ENCODE measurements at places on chromosomes 12 and 14.
A peak's percentile ranks its signal among the peaks of the same experiment; 100 is the strongest.

DNA sequence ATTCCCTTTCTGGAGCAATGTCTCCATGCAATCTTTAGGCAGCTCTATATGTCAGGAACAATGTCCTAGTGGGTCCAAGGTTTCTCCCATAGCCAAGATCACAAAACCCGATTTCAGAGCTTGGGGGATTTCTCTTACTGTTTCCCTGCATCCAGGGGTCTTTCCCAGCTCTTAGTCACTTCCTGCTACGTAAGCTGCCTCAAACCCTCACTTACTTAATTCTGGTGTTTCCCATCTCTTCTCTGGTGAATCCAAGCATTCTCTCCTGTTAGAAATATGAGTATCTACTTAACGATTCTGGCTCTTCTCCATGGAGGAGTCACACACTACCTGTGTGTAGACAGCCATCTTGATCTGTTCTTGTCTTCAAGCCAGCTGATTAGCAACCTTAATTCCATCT is 80.0 kb downstream of the IFNG-AS1 start:
- DNase-seq, result no peak

DNA sequence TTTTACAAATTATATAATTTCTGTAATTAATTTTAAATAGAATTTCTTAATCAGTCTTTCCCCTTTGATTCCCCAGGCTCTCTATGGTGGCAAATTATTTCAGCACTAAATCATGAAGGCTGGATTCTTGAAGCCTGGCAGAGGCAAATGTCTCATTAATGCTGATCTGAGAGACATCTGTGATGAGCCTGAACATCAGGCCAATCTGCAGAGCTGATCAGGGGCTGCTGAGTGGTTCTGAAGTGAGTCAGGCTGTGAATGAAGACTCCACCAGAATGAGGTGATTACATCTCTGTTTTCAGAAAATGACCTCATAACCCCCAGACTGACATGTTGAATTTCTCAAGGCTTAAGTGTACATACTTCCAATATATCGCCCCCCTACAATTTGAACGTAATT is 124.2 kb upstream of the MIS18BP1 start:
- DNase-seq, result no peak

DNA sequence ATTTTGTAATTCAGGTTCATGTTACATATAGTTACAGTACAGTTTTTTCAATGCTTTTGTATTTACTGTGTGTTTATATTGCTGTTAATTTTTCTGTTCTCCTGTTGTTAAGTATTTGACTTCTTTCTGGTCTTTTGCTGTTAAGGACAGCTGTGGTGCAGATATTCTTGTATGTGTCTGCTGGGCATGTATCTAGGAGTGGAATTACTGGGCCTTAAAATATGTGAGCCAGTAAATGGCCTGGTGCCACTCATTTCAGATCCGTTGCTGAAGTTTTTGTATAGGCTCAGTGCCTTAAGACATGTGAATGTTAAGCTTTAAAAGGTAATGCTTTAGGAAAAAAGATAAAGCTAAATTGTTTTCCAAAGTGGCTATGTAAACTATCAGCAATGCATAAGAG is 87.3 kb downstream of the TTLL5 start:
- no peak for DNase-seq

- DNase-seq, result peak; percentile 40
These were observed 281.6 kb upstream of the NPAS3 start for GRCh38 chr14:32657081-32657480.

- DNase-seq, result no peak
These were observed 76.1 kb downstream of the STON2 start for GRCh38 chr14:81324011-81324410.

- no peak for DNase-seq
These were observed 51.0 kb downstream of the NFKBIA start for GRCh38 chr14:35353409-35354172.

DNA sequence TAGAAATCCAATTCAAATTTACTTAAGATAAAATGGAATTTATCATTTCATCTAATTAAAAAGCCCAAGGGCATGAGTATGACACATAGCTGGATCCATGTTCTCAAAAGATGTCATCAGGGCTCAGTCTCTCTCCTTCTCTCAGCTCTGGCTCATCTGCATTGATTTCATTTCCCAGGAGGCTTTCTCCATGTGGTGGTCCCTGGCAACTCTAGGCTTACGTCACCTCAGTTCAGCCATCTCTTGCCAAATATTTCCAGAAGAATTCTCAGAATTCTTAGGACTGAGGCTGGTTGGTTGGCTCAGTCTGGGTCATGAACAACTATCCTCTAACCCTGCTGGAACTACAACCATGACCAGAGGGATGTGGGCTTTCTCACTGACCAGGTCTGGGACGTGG is 65.3 kb downstream of the FOS start:
- peak; percentile 7 for DNase-seq

- DNase-seq, result no peak
These were observed 102.4 kb upstream of the TMEM132C start for GRCh38 chr12:128164533-128164932.

DNA sequence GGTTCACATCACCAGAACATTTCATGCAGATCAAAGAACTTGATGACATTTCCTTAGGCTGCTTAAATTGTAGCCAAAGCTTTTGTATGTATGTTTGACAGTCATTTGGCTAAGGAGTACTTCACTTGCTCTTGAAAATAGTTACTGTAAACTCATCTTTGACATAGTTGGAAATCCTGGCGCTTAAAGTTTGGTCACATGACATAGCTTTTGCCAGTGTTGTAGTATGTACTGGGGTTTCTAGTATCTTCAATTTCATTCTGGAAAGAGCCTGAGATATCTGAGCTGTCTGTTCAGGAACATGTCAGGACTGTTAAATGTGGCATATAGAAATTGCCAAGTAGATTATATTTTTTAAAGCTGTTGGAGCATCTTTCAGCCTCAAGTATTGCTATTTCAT is 55.7 kb downstream of the WDR20 start:
- DNase-seq, result no peak

GRCh38 chr12:4421590-4422031 is 24.0 kb downstream of the FGF6 start:
- DNase-seq, result peak; percentile 28

DNA sequence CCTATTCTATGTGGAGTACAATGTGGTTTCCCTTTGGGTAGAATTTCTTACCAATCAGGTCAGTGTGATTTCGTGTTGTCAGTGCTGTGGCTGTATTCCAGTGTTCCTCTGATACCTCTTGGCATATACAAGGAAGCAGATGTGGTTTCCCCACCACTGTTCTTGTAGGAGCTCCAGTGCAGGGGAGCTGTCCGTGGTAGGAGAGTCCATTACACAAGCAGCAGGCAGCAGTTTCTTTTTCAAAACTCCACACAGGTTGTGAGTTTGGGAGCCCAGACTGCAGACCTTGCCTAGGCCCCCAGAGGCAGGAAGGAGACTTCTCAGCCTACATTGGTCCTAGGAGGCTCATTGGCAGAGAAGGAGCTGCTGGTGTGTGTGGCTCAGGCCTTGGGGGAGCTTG is 452.8 kb downstream of the AACS start:
- no peak for DNase-seq

DNA sequence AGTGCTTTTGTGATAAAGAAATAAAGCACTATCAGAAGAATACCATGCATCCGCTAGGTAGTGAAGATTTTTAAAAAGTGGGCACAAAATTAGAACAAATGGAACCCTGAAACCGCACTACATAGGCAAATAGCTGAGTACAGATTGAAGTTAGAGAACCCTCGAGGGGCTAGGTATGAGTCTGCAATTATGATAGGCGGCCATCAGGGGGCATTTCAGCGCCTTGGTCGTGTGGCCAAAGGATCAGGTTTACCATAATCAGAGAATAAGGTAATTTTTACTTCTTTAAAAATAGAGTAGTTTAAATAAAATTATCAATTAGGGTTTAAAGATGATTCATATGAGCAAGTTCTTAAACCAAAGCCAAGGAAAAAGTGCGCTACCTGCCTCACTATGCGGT is 129.8 kb downstream of the TMX1 start:
- no peak for DNase-seq

DNA sequence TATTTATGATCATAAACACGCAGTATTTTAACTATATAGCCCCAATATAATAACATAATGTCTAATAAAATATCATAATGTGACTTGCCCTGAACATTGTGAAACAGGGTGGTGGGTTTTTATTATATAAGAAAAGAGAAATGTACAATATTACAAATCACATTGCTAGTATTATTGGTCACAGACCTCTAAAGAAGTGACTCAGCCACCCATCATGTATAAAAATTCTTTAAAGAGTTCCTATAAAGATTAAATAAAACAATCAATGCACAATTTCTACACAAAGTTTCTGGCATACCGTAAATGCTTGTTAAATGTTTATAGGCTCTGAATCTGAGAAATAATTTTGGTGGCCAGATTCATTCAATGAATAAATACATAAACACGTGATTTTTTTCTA is 28.9 kb downstream of the ABCC9 start:
- DNase-seq, result no peak

- peak; percentile 86 for DNase-seq
These were observed at the start of gene C12orf43 for GRCh38 chr12:121015825-121016766. TSS of gene C12orf43 (minus strand) at chr12:121016487. CDS start at chr12:121016474, 13 bp downstream.

GRCh38 chr14:101992708-101993107 is 28.3 kb downstream of the DYNC1H1 start:
- DNase-seq, result no peak

DNA sequence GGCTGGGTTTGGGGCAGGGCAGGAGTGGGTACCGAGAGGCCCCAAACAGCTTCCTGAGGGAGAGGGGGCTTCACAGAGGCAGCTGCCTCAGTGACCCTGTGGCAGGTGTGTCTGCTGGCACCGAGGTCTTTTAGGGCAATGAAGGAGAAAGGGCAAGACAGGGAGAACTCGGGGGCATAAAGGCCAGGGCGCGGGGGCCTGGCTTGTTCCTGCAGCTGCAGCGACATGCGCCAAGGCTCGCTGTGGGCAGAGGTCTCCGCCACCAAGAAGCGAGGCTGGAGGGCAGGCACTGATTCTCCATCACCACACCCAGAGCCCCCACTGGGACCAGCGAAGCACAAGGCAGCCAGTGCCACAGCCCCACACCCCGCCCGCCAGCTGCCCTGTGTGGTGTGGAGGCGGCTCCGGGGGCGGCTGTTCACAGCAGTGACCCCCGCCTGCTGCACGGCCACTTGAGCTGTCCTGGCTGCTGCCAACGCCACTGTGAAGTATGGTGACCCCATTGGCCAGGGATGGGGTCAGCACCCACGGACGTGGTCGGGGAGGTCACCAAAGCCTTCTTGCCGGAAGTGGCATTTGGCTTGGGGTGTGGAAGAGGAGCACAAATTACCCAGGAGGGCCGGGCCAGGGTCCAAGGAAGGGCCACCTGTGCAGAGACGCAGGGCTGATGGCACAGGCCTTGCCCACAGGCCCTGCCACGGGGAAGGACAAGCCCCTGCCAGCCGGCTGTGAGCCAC is 16.4 kb downstream of the BAG5 start:
- no peak for DNase-seq

GRCh38 chr12:121657305-121658008 is 12.0 kb downstream of the MORN3 start:
- DNase-seq, result no peak

GRCh38 chr12:98373025-98373554 is 142.3 kb upstream of the TMPO start:
- DNase-seq, result peak; percentile 52

DNA sequence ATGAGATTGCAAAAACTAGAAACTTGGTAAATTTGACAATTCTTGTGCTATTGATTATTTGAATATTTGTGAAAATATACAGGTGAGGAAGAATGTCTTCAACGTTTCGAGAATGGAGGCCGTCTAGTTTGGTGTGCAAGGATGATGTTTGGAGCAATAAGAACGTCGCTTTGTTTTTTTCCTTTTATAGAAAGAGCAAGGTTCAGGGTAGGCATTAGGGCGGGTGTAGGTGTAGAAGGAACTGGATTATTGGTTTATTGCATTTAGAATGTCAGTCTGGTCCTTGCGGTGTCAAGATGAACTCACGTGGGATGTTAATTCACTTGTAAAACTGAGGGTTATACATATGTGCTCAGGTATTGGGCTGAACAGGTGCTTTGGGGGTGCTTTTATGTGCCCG is 1.1 kb downstream of the RPS26 start:
- DNase-seq, result no peak

- DNase-seq, result no peak
These were observed 190.2 kb upstream of the LMO3 start for GRCh38 chr12:16796168-16796567.

DNA sequence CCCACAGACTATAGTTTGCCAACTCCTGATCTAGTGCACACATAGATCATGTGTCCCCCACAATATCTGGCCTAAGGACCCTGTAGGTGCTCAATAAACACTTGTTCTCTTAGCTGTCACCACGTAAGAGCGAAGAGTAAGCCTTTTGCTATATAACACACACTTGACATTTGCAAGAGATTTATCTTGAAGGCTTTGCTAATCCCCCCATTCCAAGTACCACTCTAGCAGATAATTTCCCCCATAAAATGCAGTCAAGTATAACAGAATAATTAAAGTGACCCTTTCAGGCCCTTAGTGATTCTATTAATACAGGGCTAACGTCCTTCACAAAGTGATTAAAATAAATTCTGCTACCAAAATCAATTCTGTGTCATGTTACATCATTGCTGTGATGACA is 87.5 kb downstream of the PLXNC1 start:
- no peak for DNase-seq

- no peak for DNase-seq
These were observed 173.9 kb downstream of the TTC7B start for GRCh38 chr14:90642244-90642717.

- peak; percentile 68 for DNase-seq
These were observed 34.7 kb downstream of the GPR19 start for GRCh38 chr12:12661086-12661856.

DNA sequence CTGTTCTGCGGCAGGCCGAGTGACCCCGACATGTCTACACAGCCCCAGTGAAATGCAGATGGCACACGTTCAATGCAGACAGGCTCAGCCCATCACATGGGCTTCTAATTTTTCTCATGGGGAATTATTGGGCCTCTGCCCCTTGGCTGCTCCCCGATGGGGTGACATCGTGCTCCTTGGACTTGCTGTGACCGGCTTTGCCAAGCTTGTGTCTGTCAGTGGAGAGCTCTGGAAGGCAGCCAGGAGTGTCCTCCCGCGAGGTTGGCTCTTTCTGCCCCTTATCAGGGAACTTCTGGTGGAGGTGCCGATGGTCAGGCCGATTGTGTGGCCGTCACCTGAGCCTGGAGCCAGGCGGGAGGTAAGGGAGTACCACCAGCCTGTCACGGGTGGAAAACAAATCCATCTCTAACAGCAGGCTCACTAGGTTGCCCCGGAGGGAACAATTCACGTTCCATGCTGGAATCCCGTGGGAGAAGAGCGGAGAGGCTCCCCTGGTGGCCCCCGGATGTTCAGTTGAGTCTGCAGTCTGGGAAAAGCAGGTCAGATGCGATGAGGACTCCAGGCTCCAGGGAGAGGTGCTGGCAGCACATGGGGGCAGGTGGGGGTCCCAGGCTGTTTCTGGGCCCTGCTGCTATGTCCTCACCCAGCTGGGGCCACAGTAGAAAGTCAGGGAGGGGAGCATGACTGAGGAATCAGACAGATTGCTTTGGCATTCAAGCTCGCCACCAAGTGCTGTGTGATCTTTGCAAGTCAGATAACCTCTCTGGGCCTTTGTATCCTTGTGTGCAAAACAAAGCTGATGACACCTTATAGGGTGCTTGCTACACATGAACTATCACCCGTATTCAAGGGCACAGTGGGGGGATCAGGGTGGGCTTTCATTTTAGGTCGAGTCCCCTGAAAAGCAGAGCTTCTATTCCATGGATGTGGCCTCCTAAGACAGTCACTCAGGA is 43.2 kb upstream of the EML1 start:
- no peak for DNase-seq
